ENCODE measurements at places on chromosomes 1 and 21.

- no peak for DNase-seq
Observed at GRCh38 chr1:221751226-221751887, 9.5 kb upstream of the DUSP10 start.

DNA sequence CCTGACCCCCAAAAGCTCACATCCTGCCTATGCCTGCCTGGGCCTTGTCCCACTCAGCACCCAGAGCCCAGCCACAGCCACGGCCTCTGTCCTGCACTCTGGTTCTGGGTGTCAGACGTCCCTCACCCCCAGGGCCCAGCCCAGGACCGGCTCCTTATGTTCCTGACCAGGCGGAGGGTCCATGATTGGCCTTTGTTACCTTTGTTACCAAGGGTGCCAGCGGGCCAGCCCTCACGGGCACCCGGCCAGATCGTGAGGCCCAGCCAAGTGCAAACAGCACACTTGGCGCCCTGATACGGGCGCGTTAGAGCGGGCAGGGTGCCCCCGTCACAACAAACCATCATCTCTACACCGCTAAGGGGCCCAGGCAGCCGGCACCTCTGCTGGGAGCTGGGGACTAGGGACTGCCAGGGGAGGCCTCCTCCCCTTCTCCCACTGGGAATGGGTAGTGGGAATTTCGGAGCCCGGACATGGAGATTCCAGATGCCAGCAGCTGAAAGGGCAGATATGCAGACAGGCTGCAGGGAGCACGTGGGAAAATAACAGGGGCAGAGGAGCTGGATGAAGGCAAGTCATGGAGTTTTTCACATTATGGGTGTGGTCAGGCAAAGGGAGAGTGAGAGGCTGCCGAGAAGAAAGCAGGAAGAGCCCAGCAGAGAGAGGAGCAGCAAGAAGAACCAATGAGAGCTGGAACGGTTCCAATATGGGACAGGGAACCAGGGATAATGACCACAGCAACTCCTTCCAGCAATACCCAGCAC lies 22.1 kb downstream of the HSPG2 start:
- DNase-seq: peak; percentile 84

DNA sequence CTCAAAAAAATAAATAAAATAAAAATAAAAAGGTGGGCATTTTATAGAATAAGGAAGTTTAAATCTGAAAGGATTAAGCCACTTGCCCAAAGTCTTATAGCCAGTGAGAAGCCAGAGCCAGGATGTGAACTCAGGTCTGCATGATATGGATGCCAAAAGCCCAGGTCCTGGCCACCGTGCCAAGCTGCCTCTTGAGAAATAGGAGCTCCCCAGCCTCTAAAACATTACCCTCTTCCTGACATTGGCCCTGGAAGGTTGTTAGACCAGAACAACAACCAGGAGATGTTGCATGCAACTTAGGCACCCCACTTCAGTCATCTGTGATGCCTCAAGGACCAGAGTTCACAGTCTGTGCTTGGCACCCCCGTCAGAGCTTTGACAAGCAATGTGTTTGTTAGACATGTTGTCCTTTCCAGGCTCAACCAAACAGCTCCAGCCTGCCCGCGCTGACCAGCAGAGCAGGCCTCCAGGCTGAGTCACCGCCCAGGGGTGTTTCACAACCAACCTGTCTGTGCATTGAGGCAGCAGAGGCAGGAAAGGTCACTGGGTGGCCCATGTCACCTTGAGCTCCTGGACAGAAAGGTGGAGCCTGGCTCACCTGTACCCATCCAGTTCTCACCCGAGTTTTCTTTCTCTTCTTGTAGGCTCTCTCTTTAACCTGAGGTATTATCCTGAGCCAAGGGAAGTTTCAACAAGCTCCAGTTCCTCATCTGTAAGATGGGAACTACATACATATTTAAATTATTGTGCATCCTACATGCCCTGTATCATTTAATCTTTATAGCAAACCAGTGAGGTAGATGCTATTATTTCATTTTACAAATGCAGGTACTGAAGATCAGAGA lies 14.9 kb upstream of the MED18 start:
- DNase-seq: no peak

- DNase-seq: peak; percentile 87
Observed at GRCh38 chr1:227728059-227728891, 6.8 kb downstream of the JMJD4 start.

- no peak for DNase-seq
Observed at GRCh38 chr1:89810880-89811279, 10.0 kb upstream of the LRRC8D start.
